Fibroblast of gingiva (primary cell): ENCODE measurements at places on chromosomes 2 and 18.

DNA sequence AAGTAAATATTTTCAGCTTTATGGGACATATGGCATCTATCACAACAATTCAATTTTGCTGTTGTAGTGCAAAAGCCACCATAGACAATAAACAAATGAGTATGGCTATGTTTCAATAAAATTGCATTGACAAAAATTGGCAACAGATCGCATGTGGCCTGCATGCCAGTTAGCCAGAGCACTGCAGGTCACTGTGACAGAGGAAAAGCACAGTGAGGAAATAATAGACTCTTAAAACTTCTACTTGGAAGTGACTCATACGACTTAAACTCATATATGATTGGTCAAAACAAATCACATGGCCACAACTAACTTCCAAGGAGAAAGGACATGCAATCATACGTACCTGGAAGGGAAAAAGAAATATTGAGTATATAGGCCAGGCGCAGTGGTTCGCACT lies 44.4 kb downstream of the EXOC6B start:
- peak; percentile 67 for DNase-seq

DNA sequence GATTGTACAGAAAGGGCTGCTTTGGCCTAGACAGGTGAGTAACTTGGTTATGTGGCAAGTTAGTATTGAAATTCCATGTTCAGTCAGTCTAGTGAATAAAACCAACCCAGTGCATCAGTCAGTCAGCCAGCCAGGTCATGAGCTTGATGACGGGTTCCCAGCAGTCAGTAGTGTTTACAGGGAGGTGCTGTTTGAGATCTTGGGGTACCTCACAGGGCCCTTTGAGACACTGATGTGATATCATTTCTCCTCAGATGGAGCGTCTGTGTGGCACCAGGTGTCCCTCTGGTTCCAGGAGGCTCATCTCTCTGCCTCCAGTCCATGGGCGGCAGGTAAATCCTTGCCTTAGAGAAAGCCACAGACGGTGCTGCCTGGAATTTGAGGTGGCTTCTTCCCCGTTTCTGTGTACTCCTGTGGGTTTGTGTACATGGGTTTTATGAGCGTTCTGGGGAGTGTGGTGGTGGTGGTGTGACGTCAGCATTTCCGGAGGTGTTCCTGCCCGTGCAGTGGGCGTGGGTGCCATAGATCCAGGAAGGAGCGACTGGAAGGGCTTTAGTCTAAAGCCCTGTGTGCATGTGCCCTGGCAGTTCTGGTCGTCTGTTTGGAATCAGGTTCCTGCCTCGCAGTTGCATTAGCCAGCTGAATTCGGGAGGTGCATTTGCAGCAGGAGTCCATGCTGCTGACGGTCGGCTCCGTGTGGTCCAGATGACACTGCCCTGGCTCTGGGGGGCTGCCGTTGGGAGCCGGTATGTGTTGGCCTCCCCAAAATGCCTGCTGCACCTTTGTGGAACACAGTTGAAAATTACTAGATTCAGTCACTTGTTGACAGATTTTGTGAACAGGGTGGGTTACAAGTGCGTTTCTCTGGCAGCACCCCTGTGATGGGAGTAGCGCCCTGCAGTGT lies 2.1 kb downstream of the CTDP1 start:
- no peak for DNase-seq

- DNase-seq: peak; percentile 90
Observed at GRCh38 chr2:162092658-162093556, 18.9 kb upstream of the DPP4 start.

DNA sequence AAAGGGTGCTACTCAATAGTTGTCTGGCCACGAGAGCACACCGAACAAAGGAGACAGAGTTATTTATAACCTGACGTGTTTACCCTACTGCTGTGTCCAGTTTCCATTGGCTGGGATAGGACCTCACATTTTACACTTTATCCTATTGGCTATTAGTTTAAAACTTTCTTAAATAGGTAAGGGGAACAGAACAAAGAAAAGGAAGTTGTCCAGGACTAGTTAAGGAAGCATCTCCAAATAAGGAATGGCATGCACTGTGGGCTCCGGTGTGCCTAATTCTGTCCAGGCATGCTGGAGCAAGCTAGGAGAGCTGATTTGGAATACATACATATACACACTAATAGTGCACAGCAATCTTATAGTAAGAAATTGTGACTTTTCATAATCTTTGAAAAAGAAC lies 72.2 kb downstream of the CAB39 start:
- DNase-seq: no peak

GRCh38 chr2:217712431-217712830 lies 290.4 kb downstream of the TNS1 start:
- DNase-seq: no peak

DNA sequence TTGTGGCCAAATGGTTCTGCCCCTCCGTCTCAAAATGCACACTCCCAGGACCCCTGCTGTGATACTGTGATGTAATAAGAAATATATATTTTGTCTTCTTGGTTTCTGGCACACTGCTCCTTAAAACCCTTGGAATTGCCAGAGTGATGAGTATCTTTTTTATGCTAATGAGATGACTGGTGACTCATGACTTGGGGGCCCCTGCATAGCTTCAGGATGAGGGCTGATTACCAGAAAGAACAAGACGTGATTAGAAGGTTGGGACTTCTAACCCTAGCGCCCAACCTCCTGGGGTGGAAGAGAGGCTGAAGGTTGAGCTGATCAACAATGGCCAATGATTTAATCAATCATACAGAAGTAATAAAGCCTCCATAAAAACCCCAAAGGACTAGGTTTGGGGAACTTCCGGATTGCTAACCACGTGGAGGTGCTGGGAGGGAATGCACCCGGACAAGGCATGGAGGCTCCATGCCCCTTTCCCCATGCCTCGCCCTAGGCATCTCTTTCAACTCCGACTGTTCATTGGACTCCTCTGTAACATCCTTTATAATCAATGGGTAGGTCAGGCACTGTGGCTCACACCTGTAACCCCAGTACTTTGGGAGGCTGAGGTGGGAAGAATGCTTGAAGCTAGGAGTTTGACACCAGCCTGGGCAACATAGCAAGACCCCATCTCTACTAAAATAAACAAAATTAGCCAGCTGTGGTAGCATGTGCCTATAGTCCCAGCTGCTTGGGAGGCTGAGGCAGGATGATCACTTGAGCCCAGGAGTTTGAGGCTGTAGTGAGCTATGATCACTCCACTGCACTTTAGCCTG lies 89.1 kb downstream of the HS1BP3 start:
- DNase-seq: peak; percentile 48

GRCh38 chr2:112884869-112885505 lies 26.0 kb upstream of the IL37 start:
- no peak for DNase-seq
